ENCODE measurements at places on chromosomes 2 and 18.

- DNase-seq, result no peak
These were observed 6.8 kb upstream of the CHMP3 start for GRCh38 chr2:86570059-86570458.

GRCh38 chr2:167925758-167926157 is 321.6 kb downstream of the STK39 start:
- DNase-seq, result no peak

DNA sequence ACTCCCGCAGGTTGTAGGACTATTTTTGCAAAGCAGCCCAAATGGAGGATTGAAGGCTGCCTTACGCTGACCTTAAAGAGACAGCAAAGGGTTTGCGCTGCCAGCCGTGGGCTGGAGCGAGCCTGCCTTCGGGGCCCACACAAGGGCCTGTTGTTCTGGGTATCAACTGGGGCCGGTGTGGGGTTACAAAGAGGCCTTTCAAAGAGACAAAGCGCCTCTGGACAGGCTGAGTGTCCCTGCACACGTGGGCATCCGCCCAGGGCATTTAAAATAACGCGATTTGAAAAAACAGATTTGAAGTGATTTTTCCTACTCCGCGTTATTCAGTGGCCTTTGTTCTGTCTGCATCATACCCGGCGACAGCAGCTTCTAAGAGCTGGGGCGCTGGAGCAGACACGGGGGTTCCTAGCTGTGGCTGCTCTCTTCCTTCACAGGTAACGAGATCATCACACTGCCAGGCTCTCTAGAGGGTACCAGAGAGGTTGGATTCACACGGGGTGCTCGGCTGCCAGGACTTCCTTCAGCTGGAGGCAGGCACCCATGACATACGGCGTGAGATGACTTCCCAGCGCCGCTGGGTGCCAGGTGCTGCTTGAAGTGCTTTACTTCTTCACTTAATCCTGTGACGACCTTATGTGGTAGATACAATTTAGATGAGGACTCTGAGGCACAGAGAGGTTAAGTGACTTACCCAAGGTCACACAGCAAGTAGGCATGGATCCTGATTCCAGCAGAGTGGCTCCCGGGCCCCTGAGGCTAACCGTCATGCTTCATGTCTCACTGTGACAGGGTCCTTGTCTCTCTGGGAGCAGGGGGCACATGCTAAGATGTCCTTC is 32.2 kb downstream of the MAL start:
- no peak for DNase-seq

GRCh38 chr2:229235131-229235914 is 35.8 kb downstream of the PID1 start:
- no peak for DNase-seq

DNA sequence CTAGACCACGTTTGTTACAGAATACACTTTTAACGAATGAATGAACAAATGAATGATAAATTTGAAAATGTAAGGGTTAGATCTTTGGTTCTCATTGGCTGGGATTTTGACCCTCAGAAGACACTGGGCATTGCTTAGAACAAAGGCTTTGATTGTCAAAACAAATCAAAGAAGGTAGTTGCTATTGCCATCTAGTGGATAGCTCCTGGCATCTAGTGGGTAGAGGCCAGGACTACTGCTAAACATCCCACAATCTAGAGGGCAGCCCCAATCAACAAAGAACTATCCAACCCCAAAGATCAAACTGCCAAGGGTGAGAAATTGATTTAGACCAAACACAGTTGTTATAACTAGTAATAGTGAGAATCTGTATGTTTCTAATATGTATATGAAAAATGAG is 552.3 kb downstream of the KCNJ3 start:
- no peak for DNase-seq

GRCh38 chr18:48615566-48616401 is 77.0 kb downstream of the CTIF start:
- DNase-seq, result no peak

GRCh38 chr2:196195302-196195701 is 23.9 kb upstream of the STK17B start:
- no peak for DNase-seq

- no peak for DNase-seq
These were observed 12.8 kb upstream of the FSHR start for GRCh38 chr2:49167131-49167530.
